Stimulated activated CD8-positive, alpha-beta memory T cell treated with anti-CD3 and anti-CD28 coated beads, Interleukin-4, amount 100 ng/mL, for 4 hours (primary cell): ENCODE measurements at places on chromosomes 7 and 10.

GRCh38 chr10:99658622-99659030 is 683 bp upstream of the ENTPD7 start:
- peak; percentile 31 for DNase-seq

GRCh38 chr7:28998105-28998504 is 40.0 kb upstream of the TRIL start:
- no peak for DNase-seq

DNA sequence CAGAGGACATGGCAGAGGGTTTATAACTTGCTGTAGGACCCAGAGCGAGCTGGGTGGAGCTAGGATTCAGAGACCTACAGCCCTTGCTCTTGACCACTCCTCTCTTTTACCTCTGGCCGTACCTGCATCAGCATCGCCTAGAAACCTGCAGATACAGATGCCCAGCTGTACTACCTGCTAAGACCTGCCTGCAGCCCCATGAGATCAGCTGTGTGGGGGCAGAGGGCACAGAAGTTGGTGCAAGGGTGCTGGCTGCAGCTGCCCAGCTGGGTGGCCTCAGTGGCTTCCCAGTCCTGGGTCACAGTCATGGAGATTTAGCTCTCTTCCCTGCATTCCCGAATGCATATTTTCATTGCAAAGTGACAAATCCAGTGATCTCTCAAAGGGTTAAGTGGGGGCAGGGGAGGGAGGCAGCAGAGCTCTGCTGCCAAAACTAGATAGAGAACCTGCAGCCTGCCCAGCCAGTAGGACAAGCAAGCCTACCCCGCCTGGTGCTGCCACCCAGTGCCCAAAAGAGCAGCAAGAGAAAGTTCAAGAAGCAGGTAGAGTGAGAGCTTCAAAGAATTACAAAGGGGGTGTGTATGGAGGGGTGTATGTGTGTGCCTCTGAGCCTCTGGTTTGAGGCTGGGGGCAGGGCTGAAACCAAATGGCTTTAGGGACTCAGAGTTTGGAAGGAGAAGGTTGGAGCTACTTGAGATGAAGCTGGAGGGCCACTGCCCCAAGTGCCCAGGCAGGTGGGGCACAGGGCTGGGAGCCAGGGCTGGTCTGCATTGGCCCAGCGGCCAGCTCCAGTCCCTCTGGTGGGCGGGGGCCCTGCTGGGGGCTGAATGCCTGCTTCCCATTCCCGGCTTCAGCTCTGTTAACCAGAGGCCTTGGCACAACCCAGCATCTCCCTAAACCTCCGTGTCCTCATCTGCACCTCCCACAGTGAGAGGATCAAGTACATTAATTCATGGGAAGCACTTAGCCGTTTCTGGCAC is 6.9 kb downstream of the FAM241B start:
- no peak for DNase-seq

GRCh38 chr10:97065128-97065527 is 120.6 kb downstream of the SLIT1 start:
- DNase-seq = no peak

GRCh38 chr7:153217032-153217431 is 457.5 kb downstream of the ACTR3B start:
- no peak for DNase-seq
